Fibroblast of gingiva (primary cell): ENCODE measurements at places on chromosomes 11 and 22.

DNA sequence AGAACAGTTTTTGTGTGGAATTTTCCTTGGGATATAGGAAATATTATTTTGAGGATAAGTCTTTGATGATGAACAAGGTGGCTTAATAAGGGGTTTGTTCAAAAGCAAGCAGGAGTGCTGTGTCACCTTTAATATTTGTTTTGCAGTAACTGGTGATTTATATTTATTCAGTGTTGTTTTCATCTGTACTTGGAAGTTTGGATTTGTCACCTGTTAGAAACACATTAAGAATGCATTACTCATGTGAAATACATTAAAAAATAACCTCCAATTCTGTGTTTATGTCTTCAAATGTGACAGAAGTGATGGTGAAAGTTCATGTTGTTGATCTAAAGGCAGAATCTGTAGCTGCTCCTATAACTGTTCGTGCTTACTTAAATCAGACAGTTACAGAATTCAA lies 70.5 kb downstream of the DKK3 start:
- no peak for DNase-seq

DNA sequence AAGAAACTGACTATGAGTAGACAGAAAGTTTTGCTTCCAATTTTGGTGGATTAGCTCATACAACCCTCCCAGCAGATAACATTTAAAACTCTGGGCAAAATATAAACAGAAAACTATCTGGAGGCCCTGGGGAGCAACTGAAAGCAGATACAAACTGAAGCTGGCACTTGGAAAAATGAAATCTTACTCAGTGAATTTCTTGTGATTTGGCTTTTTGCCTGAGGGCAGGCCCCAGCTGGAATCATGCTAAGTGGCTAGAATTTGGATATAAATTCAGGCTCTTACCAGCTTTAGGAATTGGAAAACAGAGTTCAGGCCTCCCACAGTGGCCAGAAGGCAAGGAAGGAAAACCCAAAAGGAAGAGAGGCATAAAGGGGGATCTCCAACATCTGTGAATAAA lies 85.8 kb downstream of the EFCAB6 start:
- DNase-seq, result peak; percentile 57

- no peak for DNase-seq
Measured at GRCh38 chr11:12591706-12592105, 82.5 kb upstream of the TEAD1 start.

DNA sequence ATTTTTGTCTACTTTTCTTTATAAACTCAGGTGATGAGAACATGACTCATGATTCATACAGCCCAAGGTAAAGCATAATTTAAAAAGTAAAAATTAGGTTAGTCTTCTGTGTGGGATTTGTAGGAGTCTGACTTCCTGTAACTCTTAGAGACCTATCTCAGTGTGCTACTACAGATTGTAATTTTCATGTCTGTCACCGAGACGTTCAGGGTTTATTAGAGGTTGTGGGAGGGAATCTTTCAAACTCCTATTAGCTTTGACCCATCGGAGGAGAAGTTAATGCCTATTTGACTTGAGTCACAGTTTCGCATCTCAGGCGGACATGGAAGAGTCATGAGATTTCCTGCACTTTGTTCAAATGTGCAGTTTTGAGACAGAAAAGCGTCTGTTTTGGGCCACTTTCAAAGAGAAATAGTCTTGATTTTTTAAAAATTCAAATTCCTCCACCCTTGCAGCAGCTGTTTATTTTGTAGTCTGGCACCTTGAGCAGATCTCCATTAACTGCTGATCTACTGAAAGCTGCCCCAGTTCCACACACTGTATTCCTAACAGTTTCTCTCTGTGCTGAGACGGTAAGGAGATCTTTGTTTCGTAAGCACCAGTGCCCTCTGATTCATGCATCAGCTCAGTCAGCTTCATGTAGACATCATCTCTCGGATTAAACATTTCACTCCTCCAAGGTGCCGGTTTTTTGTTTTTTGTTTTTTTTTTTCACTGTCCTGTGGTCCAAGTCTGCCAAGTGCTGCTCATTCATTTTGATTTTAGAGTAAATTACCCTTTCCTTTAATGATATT lies 24.3 kb downstream of the ALKBH3 start:
- DNase-seq, result peak; percentile 47

DNA sequence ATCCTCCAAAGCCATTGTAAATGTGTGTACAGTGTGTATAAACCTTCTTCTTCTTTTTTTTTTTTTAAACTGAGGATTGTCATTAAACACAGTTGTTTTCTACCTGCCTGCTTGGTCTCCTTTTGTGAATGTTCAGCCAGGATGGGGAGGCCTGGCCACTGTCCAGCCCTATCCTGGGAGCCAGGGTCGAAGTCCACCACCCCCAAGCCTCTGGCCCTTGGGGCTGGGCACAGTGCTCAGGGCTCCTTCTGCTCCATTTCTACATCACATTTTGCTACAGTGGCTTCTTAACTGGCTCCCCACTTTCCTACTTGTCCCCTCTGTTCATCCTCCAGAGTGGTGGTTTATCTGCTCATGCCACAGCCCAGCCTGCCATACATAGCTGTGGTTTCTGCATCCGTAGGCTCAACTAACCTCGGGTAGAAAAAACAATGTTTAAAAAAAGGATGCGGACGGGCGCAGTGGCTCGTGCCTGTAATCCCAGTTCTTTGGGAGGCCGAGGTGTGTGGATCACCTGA lies 2.5 kb upstream of the SMARCB1 start:
- DNase-seq, result no peak

- DNase-seq, result no peak
Measured at GRCh38 chr22:39097098-39098020, at the start of gene APOBEC3H. APOBEC3H (plus strand) TSS chr22:39097244; CDS start chr22:39100279, 3,035 bp downstream.
